ENCODE measurements at places on chromosomes 16 and 17.

GRCh38 chr16:82175627-82176026 is 5.6 kb upstream of the MPHOSPH6 start:
- no peak for DNase-seq

- DNase-seq, result no peak
These were observed 133.8 kb upstream of the PLCG2 start for GRCh38 chr16:81645266-81645694.

GRCh38 chr16:27220991-27221390 is 17.7 kb downstream of the KDM8 start:
- DNase-seq, result no peak

DNA sequence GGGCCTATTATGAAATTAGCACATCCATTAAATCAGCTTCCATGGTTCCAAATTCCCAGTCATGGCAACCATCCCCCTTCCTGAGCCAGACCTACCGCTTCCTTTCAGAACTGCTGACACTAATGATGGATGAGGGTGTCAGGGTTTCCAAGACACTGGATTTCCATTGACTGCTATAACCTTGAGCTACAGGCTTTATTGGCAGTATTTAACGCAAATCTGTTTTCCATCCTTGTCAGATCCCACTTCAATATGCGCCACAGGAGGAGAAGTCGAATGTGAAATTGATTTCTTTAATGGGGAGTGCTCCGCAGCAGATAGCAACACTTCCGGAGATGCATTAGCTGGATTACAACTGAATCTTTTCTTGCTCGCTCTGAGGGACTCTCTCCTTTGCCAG is 197.1 kb downstream of the HS3ST4 start:
- no peak for DNase-seq

GRCh38 chr17:12282056-12282455 is 261.4 kb downstream of the MAP2K4 start:
- DNase-seq, result no peak

DNA sequence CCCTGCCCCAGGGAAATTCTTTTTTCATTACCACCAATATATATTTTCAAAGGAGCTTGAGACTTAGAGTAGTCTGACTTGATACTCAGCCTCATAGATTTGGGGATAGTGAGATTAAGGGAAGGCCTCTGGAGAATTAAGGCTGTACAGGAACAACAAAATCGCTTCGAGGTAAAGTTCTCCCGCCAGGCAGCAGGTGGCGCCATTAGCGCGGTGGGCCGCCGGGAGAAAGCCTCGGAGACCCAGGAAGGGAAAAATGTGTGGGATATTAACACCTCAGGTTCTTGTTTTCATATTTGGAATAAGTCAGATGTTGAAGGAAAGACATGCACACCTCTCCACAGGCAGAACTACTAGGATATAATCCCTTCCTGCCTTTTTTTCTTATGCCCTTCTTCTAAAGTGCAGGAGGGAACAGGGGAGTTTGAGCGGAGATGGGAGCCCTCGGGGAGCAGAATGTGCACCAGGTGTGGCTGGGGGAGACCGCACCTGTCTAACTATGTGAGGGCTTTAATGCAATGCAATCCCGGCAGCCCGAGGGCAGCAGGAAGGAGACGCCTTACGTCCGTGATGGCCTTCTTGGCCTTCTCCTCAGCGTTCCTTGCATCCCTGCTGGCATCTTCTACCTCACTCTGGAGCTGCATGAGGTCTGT is 25.9 kb downstream of the MYH3 start:
- DNase-seq, result no peak

- no peak for DNase-seq
These were observed 131.8 kb downstream of the UTP18 start for GRCh38 chr17:51391982-51392654.

DNA sequence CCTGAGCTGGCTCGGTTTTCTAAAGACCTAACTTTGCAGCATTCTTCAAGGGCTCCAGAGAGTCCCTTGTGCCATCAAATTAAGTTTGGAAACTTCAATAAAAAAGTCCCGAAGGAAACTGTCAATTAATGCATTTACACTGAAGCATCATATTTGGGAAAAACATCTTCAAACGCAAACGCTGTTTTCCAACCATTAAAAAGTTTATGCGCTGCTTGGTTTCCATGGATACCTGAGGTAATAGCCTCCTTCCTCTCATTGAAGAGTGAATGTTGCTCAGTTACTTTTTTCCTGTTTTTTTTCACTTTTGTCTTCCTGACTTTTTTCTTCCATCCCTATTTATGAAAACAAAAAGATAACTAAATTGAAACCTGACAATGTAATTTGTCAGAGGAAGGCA is 399.1 kb downstream of the MAF start:
- DNase-seq, result no peak

DNA sequence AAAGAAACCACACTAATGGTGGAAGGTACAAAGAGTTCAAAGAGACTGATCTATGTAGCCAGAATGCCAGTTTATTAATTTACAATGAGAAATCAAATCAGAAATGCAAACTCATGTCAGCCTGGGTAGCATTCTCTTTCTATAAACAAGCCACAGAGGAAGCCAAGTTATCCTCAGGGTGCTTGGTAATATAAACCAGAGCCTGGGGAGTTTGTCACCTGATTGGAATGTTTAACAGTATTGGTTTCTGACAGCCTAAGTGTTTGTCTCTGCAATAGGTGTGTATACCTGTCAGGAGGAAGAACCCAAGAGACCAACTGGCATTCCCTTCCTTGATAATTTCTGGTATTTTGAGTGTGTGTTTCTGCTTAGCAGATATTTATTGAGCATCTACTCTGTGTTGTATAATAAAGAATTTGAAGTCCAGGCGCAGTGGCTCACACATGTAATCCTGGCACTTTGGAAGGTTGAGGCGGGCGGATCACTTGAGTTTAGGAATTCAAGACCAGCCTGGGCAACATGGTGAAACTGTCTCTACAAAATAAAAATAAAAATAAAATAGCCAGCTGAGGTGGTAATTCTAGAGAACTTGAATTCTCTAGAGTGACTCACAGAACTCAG is 3.1 kb upstream of the C17orf58 start:
- no peak for DNase-seq

GRCh38 chr17:73157521-73157890 is 7.3 kb upstream of the SSTR2 start:
- no peak for DNase-seq
